ENCODE measurements at places on chromosomes 13 and 19. TPM values are rescaled to one million over a fixed set of nuclear protein-coding genes. Genes with fewer than 3 reads are reported as not detected.

The PEAK3 gene
- 0.05 TPM for total RNA-seq

The ZNF491 gene
- 2.9 TPM for total RNA-seq

The LIPE gene
- 1.2 TPM for total RNA-seq

The LILRB4 gene
- not detected for total RNA-seq

The ELSPBP1 gene
- total RNA-seq = not detected

The KLF1 gene
- total RNA-seq = not detected

The MEDAG gene
- total RNA-seq = 0.17 TPM

The KCNRG gene
- 7.6 TPM for total RNA-seq

The ZNF681 gene
- total RNA-seq = 2.8 TPM

The OR7C1 gene
- not detected for total RNA-seq

The SULT2B1 gene
- total RNA-seq = not detected

The DZIP1 gene
- total RNA-seq = 74.6 TPM

The TNNT1 gene
- 5.9 TPM for total RNA-seq

The ATP5F1D gene
- 29.0 TPM for total RNA-seq

The DACT3 gene
- total RNA-seq = not detected

The NCAN gene
- not detected for total RNA-seq

The MTIF3 gene
- 48.3 TPM for total RNA-seq

The FFAR1 gene
- not detected for total RNA-seq

The PSG1 gene
- 0.70 TPM for total RNA-seq

The TPT1 gene
- total RNA-seq = 3,711 TPM

The ZNF816 gene
- total RNA-seq = 27.8 TPM

The URAD gene
- total RNA-seq = not detected

The FGF22 gene
- total RNA-seq = 0.10 TPM

The SIPA1L3 gene
- 40.3 TPM for total RNA-seq

The NLRP9 gene
- total RNA-seq = not detected

The TDRD12 gene
- total RNA-seq = not detected

The METTL21C gene
- not detected for total RNA-seq

The PDCD2L gene
- 10.8 TPM for total RNA-seq

The KIR3DL1 gene
- total RNA-seq = not detected

The AMH gene
- 1.0 TPM for total RNA-seq

The FCER2 gene
- total RNA-seq = not detected

The C2CD4C gene
- 0.20 TPM for total RNA-seq

The CYP2B6 gene
- total RNA-seq = 0.05 TPM

The KLK2 gene
- total RNA-seq = not detected

The CILP2 gene
- total RNA-seq = 0.60 TPM

The SYDE1 gene
- total RNA-seq = 12.9 TPM

The C1QTNF9B gene
- not detected for total RNA-seq

The SIGLEC12 gene
- not detected for total RNA-seq

The TEX29 gene
- total RNA-seq = not detected

The ZNF71 gene
- total RNA-seq = 7.5 TPM

The PLIN5 gene
- 0.40 TPM for total RNA-seq

The SLC46A3 gene
- 8.5 TPM for total RNA-seq

The TJP3 gene
- total RNA-seq = 11.5 TPM

The ERICH4 gene
- total RNA-seq = not detected

The ZNF256 gene
- 6.8 TPM for total RNA-seq

The CNN1 gene
- total RNA-seq = 10.9 TPM

The ZNF565 gene
- 7.9 TPM for total RNA-seq

The CGB1 gene
- total RNA-seq = not detected

The NLRP4 gene
- not detected for total RNA-seq

The ACER1 gene
- not detected for total RNA-seq

The PRR12 gene
- 0.87 TPM for total RNA-seq

The FDX2 gene
- total RNA-seq = 22.2 TPM

The FIZ1 gene
- total RNA-seq = 7.4 TPM

The FCHO1 gene
- total RNA-seq = 0.80 TPM

The CEACAM3 gene
- not detected for total RNA-seq
